Cerebellum (tissue), 4 donors: ENCODE measurements at places on chromosomes 7 and 10.

DNA sequence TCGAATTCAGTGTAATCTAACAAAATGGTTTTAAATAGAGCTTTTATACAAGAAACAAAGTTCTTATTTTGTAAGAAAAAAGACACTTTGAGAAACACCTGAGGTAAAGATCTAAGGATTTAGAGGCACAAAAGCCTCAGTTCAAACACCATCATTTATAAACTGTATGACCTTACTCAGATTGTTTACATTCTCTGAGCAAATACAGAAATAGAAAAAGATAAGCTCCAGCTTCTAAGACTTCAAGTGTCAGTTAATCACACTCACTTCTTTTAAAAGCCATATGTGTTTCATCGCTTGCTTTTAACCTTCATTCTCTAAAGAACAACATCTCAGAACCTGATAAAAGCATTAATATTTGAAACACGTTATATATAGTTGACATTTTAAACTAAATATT is 27.9 kb downstream of the CADPS2 start:
- no peak for DNase-seq

DNA sequence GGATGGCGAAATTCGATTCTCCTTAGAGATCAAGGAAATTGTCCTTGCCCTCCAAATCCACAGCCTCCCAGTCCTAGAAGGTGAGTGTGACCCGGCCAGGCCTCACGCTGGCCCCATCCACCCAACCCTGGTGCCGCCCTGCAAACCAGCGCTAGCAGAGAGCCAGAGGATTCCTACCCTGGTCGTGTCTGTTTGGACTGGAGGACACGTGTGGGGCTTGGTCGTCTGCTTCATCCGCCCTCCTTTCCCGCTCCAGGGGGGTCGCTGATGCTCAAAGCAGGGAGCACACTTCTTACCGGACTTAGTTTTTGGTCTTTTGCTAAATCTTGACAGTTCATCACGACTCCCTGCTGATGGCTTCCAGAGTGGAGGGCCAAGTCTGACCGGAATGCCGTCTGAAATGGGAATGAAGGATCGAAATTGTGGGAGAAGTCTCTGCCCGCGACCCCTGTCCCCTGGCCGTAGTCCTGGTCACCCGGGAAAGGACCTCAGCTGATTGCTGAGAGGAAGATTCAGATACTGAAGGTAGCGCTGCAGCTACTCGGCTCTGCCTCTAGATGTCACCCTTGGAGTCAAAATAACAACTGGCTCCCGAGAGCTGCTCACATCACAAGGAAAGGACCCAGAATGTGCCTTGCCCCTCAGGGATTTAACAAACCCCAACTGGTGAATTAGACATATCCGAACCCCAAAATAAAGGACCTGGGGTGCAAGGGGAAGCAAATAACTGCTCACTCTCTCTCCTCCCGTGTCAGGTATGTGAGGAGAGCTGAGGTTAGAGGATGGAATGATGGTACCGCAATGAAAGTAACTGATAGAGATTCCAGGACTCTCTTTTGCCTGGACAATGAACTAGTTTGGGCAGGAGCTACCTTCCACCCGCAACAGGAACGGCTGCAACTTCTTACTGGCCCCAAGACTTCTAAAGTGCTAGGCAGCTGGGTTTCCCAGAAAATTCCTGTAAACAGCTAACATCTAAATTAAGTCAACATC is 23.5 kb upstream of the ORC5 start:
- peak; percentile 66 for DNase-seq

- no peak for DNase-seq
Measured at GRCh38 chr7:15558756-15559155, 3.1 kb downstream of the AGMO start.

DNA sequence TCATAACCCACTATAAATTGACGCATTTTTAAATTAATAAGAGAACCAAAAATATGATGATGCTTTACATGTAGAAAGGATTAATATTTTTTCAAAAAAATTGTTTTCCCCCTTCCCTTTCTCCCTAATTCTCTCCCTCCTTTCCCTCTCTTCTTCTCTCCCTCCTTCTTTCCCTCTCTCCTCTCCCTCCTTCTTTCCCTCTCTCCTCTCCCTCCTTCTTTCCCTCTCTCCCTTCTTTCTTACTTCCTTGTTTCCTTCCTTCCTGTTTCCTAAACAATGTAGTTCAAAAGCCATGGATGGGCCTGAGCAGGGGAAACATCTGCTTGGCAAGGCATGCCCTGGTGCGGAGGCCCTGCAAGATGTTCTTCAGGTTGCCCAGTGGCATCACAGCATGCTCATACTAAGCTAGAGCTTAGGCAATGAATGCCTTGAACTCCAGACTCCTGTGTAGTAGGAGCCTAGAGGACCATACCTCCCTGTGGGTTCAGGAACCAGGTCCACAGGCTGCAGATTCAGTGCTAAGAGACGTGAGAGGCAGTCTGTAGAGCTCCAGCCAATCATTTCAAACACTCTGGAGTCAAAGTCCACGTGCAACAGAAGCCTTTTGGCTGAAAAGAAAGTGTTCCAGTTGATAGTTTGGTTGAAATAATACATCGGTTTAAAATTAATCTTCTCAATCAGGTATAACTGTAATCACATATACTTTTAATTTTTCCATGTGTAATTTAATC is 20.1 kb upstream of the MRPS17 start:
- no peak for DNase-seq

DNA sequence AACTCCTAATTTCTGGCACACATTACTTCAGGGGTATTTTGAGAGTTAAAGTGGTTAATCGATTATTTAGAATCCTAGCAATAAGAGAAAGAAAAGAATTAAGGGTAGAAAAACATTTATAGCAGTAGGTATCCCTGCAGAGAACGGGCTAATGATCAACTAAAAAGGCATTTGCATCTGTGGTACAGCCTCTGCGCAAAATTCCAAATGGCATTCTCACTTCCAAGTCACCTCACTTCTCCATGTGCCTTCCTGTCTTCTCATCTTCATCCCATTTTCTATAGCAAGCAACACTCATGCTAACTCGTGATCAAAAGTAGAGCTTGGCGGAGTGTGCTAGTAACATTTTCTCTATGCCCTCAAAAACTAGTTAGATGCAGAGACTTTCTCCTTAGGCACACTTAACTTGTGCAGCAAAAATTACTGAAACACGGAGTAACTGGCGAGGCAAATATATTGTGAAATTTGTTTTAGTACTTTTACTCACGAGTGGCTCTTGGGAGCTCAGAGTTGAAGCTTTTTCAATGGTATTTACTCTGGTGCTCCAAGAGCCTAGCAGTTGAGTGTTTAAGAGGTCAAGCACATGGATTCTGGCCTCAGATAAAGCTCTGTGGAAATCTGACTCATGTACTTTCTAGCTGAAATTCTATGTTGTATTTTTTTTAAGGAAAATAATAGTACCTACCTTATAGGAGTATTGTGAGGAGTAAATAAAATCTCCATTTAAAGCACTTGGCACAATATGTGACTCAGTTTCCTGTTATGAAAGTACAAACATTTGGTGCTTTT is 65.1 kb downstream of the MET start:
- DNase-seq: no peak

GRCh38 chr10:35462491-35462934 is 126.2 kb downstream of the CCNY start:
- DNase-seq: no peak

DNA sequence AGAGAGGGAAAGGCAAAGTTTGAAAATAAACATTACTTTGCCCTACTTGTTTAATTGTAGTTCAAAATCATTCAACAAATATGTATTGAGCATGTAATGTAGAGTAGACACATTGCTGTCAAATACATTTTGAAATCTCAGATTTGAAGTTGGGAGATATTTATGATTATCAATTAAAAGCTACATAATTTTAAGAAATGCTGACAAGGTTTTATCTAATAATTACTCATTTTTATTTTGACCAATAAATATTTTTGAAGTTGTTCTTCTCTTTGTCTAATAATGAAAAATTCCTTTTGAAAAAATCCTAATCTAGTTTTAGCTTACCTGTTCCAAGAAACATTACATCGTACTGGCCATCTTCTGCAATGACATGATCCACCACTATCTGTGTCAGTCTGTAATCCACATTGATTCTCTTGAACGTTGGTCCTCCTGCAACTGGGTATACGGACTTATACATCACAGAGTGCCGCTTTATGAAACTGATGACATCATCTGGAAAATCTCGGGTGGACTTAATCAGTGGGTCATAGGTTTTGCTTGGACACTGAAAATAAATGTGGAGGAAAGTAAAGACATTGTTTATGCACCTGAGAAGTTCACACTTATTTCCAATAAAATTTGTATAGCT is 164.7 kb downstream of the SEMA3D start:
- DNase-seq: no peak

DNA sequence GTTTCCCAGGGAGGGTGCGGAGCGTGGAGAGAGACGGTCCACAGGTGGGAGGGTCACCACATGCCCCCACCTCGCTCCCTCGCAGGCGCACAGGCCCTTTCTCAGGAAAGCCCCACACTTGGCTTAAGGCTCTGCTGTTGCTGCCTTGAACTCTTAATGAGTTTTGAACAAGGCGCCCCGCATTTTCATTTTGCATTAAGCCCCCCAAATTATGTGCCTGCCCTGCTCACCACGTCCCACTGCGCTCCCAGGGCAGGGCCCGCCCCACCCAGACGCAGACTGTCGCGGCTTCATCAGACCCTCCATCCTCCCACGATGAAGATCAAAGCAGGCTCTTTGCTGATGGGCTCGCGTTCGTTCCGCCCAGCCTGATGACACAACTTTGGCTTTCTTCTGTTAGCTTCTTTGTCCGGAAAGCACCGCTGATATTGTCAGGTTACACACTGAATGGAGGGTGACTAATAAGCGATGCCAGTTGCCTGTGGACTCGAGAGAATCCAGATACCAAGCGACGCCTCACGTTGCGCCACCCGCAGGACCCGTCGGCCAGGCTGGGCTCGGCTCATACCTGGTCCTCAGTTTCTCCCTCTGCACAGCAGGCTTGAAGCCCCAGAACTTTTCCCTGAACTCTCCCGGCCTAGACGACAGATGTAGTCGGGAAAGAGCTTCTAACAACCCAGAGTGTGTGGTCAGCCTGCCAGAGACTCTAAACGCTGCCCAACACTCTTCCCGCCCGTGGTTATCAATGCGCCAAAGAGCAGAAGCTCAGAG is 9.5 kb downstream of the CALML3 start:
- no peak for DNase-seq

- no peak for DNase-seq
Measured at GRCh38 chr10:2128991-2129390, 391.7 kb upstream of the ADARB2 start.

DNA sequence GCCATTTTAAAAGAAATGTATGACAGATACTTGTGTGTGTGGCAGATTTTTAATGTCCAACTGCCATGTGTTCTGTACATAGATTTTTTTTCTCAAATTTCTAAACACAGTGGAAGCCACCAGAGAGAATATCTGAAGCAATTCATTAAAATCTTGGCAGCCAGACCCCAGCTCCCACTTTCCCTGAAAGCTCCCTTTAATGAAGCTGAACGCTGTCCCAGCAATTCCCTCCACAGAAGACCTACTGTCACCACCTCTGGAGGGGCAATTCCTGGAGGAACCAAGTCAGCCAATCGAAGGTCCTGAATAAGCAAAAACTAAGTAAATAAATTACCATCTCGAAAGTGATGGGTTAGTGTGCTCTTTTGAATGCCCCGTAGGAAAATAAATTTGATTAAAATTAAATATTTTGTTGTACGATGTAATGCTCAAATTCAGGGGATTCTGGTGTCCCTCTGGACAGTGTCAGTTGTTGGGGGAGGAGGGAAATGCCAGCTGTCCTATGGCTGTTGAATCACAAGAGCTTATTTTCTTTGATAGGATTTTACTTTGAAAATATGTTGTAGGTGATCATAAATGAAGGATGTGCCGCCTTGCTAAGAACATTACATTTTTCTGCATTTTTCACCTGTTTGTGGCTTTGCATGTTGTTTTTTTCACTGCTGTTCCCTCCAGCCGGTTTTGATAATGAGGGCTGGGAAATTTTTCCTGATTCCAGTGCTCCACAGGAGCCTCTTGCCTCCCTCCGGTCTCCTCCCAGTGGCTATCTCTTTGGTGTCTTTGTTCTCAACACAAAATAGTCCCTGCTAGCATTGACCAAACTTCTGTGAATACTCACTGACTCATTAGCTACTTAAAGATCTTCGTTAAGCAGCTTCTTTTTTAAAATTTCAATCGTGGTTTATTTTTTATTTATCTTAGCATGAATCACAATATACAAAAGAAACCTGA is 9.2 kb upstream of the GSAP start:
- DNase-seq: no peak

DNA sequence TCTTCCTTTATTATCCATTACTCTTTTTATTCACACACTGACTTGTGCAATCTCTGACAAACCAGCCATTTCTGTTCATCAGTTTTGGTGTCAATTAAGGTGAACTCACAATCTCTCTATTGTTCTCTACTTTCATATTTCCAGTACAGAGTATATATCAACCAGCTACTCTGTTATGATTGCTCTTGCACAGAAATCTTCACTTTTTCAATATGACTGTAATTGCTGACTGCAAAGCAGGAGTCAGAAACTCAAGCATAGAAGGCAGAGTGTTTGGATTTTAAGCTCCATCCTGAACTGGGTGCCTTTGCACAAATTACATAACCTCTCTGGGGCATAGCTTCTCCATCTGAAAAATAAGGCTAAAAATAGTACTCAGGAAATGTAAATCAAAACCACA is 1042.0 kb downstream of the GRM8 start:
- no peak for DNase-seq

DNA sequence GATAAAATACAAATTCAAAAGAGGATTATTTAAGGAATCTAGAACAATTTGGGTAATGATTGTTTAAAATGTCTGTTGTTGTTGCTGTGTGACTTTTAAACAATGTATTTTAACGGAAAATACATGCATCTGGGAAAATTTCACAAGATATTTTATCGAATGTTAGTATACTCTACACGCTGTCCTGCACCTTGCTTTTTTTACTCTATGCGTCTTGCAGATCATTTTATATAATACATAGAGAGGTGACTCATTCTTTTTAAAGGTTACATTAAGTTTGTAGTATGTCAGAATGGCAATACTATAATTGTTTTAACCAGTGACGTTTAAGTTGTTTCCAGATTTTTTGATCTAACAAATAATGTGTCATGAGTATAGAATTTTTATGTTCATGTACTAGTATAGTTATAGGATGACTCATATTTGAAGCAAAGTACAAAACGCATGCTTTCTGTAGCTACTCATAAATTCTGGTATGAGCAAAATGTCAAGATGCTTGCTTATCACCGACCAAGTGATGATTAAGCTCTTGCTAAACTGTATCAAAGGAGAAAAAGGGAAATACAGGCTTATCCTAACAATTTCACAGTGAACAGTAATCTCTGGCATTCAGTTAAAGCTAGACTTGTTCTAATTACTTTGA is 4.9 kb downstream of the DKK1 start:
- DNase-seq: no peak
